ENCODE measurements at places on chromosomes 1 and 21.

DNA sequence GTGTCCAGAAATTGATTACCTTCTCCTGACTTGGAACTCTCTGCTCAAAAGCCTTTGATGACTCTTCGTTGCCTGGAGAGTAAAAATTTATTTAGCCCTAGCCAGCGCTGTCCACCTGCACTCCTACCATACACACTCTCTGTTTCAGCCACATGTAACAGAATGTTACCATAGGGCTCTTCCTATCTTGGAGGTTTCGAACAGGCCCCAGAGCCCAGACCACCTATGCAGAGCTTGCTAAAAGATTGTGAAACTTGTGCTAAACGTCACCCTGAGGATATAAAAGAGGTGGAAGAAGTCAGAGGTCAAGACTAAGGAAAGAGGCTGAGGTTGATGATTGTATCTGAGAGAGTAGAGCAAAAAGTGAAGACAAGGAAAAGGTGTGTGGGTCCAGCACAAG, 237.0 kb upstream of the HOOK1 start:
- DNase-seq = no peak

- no peak for DNase-seq
Observed at GRCh38 chr1:175297291-175297690, 104.7 kb upstream of the KIAA0040 start.

- no peak for DNase-seq
Observed at GRCh38 chr1:35264035-35264434, 4.5 kb upstream of the ZMYM4 start.

DNA sequence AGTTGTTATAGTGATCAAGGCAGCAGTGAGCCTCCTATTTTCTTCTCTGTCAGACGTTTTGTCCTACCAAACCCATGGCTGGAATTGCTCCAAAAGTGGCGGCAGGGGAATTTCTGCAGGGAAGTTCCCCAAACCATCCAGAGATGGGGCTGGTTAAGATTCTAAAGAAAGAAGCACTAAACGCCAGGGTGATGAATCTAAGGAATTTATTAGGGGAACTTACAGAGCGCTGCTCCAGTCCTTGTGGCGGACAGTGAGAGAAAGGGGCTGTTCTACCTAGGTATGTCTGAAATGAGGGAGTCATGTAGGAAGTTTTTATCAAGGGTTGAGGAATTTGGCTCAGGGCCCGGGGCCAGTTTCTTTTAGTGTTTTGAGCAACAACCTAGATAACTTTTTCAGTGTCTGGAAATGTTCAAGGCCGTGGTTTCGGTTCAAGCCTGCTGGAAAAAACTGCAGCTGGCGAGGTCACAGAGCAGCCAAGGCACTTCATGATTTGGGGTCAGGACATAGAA, 222.4 kb upstream of the B3GALT2 start:
- no peak for DNase-seq
